ENCODE measurements at places on chromosomes 3 and 15.

GRCh38 chr3:141389703-141390102, 21.4 kb downstream of the ZBTB38 start:
- no peak for DNase-seq

DNA sequence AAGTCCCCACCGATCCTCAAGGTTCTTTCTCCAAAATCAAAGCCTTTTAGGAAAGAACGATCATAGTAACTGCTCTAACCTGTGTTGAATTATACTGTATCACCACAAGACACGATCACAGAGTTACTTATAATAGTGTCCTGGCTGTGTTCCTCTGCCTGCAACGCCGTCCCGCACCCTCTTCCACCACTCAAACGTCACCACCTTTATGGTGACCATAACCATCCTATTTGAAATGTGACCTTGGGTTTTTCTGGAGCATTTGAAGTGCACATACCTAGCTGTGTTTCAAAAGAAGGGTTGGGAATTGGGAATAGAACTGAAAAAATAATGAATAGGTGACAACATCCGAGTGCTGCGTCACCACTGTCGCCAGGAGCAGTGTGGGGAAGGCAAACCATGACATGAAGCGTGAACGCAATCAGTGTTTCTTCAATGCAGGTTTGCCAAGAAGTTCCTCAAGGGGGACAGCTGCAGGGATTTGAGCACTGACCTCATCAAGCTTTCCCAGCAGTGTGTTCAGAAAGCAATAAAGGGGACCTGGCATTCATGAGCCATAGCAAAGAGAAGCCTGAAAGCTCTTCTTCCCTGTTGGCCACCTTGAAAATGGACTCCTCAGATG, 769 bp upstream of the SELENOS start:
- no peak for DNase-seq

DNA sequence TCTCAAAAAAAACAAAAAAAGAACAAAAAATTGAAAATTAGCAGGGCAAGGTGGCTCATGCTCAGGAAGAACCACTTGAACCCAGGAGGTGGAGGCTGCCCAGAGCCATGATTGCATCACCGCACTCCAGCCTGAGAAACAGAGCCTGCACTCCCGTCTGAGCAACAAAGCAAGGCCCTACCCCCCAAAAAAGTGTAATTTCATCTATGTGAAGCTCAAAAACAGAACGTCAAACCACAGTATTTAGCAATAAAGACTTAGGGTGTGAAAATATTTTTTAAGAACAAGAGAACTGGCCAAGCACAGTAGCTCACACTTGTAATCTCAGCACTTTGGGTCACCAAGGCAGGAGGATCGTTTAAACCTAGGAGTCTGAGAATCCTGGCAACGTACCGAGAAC, 38.2 kb downstream of the STAG1 start:
- DNase-seq = no peak

DNA sequence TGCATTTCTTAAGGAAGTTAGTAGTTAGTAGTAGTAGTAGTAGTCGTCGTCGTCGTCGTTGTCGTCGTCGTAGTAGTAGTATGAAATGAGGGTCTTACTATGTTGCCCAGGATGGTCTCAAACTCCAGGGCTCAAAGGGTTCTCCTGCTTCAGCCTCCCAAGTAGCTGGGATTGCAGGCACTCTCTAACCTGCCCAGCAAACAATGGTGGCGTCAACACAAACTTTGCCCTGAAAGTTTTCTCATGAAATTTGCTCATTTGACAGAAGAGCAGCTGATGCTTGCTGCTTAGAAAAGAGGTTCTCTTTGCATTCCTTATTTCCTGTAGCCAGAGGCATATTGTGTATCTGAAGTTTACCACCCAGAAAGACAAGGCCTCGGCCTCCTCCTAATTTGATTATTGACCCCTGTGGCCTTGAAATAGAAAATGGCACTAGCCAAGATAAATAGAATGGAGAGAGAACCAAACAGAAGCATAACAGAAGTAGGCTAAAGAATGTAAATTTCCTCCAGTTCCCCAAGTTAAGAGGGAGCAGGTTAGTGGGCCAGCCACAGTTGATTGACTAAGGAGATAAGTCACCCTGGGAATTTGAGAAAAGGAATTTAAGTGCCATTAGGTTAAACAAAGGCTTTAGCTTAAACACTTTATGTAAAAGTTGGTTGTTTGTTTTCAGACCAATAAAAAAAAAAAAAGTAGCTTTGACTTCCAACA, 166.2 kb upstream of the ROBO2 start:
- DNase-seq = no peak

DNA sequence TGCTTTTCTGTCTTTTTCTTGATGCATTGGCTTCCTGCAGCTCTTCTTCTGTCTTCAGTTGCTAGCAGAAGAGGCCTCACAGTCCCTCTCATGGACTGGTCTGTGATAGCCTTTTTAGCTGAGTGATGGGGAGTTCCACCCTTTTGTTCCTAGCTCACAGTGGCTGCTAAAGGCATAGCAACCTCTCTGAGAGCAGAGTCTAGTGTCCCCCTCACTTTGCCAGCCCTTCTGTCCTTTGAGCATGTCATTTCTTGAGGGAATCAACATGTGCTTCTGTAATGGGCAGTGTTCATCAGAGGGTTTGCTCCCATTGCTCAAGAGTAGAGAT, 44.4 kb downstream of the GAP43 start:
- DNase-seq = no peak

GRCh38 chr3:18134386-18135059, 290.6 kb downstream of the SATB1 start:
- DNase-seq = no peak

GRCh38 chr15:38646716-38647115, 82.1 kb upstream of the RASGRP1 start:
- DNase-seq = no peak

- DNase-seq = no peak
Measured at GRCh38 chr3:126102530-126102951, 18.6 kb upstream of the SLC41A3 start.

- no peak for DNase-seq
Measured at GRCh38 chr3:156627946-156628569, 46.3 kb upstream of the TIPARP start.

- peak; percentile 17 for DNase-seq
Measured at GRCh38 chr15:74322558-74323180, 44.8 kb downstream of the CYP11A1 start.

DNA sequence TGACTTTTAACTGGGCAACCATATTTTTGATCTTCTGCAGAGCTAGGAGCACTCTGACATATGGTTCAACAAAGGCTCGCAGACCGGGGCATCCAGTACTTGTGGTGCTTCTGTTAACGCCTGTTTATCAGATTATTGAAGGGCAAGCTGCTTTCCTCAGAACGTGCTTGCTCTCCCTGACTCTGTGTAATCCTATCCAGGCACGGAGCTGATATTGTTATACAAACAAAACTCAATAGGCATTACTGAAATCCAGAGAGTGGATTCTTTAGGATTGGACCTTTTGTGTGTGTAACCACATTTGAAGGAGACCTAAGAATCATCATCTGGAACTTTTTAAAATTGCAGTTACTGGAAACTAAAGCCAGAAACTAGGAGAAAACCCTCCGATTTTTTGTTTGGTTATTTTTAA, 246.5 kb downstream of the PTPRG start:
- DNase-seq = no peak

DNA sequence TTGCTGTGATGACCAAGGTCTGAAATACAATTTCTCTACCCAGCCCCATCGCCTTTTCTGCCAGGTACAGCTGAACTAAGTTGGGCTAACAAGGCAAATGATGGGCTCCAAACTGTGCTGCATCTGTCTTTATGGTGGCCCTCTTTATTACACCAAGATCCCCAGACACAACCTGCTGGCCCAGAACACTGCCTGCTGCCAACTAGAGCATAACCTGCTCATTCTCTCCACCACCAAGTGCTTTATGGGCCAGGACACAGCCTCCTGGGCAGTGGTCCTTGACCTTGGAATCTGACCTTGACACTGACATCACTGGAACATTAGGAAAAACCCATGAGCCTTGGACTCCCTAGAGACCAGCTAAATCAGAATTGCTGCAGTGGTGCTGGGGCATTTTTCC, 3.3 kb downstream of the LINS1 start:
- DNase-seq = no peak

- DNase-seq = no peak
Measured at GRCh38 chr3:5194341-5194740, 6.8 kb downstream of the EDEM1 start.

DNA sequence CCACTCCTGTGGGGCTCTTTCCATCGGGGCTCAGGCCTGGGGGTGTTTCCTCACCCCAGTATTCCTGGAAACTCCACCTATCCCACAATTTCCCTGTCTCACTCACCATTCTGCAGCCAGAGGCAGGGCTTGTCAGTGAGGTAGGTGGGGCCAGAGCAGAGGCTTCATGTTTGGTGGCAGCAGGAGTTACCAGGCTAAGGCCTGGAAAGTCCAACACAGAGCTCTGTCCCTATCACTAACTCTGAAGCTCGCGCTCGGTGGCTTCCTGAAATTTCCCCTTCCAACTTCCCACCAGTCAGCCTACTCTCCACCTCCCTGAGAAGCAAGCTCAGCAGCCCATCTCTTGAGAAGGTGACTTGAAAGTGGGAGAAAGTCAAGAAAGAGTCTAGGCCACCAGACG, 44.2 kb downstream of the CDC25A start:
- DNase-seq = no peak

DNA sequence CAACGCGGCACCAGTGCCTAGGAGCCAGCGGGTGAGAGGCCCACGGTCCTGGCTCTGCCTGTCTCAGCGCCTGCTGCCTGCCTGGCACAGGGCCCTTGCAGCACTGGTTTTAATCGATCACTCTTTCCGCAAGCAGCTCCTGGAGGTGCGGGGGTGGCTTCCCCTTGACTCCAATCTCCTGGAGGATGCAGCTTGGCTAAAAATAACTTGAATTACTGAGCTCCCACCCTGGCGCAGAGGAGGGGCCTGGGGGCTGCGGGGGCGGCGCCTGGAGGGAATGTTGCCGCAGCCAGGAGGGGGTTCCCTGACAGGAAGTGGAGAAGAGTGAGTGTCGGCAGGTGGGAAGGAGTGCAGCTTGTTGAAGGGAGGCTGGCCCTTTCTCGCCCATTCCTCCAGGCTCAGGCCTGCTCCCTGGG, 9.9 kb upstream of the RPL29 start:
- no peak for DNase-seq

- no peak for DNase-seq
Measured at GRCh38 chr3:74331711-74332110, 282.7 kb downstream of the CNTN3 start.

DNA sequence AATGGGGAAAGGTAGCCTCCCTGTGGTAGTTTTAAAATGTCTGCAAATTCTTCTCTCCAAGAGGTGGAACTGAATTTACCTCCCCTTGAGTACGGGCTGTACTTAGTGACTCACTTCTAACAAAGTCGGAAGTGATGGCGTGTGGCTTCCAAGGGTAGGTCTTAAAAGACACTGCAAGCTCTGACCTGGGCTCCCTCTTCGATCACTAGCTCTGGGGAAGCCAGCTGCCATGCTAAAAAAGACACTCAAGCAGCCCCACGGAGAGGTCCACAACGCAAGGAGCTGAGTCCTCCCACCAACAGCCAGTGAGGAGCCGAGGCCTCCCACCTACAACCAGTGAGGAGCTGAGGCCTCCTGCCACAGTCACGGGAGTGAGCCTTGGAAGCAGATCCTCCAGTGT, 122.0 kb upstream of the HACD2 start:
- no peak for DNase-seq

Data from stimulated activated CD8-positive, alpha-beta memory T cell treated with anti-CD3 and anti-CD28 coated beads, Interleukin-4, amount 100 ng/mL, for 1 hour (primary cell).